LoVo (cell line): ENCODE measurements at places on chromosomes 1 and 21.

- DNase-seq, result no peak
Measured at GRCh38 chr1:22104094-22104493, 38.8 kb downstream of the WNT4 start.

GRCh38 chr1:7171574-7171973 is 386.3 kb downstream of the CAMTA1 start:
- no peak for DNase-seq

- peak; percentile 11 for DNase-seq
Measured at GRCh38 chr1:24558902-24559791, 3.3 kb downstream of the NCMAP start.

- no peak for DNase-seq
Measured at GRCh38 chr1:32797456-32797855, 19.7 kb downstream of the YARS1 start.

DNA sequence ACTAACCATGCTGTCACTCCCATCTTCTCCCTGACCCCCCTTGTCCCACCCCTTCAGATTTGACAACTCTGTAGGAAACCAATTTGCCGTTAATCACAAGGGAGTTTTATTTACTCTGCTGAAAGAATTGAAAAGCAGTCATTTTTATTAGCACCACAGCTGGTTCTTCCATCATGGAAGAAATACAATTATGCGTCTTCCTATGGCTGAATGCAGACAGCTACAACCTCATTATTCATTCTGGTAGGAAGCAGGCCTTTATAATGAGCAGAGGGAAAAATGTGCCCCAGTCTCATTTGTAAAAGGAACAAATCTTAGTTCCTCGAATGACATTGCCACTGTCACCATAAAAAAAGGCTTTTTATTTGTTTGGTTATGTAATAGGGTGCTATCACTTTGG is 35.2 kb downstream of the JUN start:
- DNase-seq, result no peak

DNA sequence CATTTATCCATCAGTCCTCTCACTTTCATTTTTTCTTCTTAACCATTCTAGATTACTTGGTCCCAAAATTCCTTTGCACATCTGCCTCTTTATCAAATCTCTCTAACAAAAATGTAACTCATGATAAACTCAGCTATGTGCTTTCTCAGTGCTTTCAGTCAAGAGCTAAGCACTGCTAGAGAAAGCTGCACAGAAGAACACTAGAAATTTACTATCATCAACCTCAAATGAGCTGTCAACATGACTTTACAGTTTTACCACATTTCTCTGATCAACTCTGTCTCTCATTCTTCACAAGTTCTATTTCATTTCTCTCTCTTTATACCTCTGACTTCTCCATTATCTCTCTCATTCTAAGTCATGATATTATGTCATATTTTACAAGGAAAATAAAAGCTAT is 54.2 kb upstream of the PRKACB start:
- DNase-seq, result no peak

- no peak for DNase-seq
Measured at GRCh38 chr1:214801191-214801590, 198.2 kb downstream of the CENPF start.

GRCh38 chr1:160009081-160009480 is 22.7 kb downstream of the PIGM start:
- no peak for DNase-seq

DNA sequence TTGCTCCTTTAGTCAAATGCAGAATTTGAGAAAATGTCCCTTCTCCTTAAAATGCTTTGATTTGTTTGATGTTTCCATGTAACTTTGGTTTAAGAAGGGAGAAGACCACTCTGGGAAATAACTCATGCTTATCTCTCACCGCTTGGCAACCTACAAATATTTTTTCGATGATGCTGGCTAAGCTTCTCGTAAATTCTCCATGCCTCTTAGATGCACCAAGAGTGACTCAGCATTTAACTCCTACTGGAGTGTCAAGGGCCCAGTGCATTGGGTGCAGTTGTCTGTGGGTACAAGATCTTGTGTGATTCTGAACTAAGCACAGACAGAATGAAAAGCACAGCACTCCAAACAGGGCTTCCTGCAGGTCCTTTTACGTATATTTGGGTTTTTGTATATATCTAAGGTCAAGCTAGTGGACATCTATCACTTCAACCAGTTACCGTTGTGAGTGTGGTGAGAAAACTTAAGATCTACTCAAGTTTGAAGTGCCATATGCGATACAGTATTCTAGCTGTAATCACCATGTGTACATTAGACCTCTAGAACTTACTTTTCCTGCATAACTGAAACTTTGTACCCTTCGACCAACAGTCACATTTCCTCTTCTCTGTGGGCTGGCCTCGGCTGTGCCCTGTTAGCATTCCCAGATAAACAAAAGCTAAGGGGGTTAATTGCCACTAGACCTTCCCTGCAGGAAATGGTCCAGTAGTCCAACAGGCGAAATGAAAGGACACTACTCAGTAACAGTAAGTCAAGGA is 55.8 kb downstream of the COL18A1 start:
- DNase-seq, result peak; percentile 62

GRCh38 chr21:29557200-29557599 is 258.5 kb downstream of the BACH1 start:
- DNase-seq, result no peak

DNA sequence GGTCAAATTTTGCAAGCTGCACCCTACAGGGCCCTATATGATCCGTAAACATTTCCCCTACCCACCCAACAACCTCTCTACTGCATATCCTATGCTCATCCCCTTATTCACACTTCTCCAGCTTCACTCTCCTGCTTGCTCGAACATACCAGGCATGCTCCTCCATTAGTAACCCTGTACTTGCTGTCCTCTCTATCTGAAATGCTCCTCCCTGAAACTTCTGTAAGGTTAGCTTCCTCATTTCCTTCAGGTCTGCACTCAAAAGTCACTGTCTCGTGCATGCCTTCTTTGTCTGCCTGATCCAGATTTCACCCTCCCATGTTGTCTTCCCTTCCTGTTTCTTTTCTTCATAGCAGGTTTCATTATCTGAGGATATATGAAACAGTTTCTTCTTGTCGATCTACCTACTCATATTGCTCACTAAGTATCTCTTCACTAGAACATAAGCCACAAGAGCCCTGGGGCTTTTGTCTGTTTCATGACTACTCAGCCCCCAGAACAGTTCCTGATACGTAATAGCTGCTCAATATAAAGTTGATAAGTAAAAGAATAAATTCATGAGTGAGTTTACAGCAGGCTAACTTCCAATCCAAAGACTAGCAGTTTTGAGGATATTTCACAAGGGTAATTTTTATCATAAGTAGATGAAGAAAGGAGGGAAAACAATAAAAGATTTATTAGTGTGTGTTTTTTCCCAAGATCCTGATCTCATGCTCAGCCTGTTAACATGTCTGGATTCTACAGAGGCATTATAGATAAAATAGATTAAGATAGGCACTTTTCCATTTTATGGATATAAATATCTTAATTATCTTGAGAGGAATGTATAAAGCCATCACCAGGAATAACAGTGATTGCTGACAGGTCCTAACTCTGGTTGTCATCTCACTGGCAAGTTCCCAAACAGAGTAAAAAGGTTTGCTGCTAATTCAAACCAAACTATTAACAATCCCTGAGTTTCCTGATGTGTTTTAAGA is 392.5 kb upstream of the ESRRG start:
- no peak for DNase-seq
